ENCODE measurements at places on chromosomes 7 and 10.

GRCh38 chr7:2108501-2109250 lies 124.1 kb downstream of the MAD1L1 start:
- no peak for ATAC-seq

DNA sequence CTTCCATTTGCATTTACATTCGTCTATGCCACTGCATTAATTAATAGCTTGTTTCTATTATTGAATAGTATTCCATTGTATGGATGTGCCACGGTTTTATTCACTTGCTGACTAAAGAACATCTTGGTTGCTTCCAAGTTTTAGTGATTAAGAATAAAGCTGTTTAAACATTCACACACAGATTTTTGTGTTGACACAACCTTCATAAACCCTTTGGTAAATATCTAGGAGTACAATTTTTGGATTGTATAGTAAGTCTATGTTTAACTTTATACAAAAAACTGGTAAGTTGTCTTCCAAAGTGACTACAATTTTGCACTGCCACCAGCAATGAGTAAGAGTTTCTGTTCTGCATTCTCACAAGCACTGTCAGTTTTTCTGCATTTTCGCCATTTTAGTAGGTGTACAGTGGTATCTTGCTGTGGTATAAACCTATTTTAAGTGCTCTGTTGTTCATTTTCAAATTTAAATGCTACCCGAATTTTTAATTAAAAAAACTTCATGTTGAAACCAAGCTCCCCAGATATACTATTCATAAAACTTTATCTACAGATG lies 121.4 kb downstream of the RNF133 start:
- no peak for ATAC-seq

GRCh38 chr10:131560706-131561355 lies 249.3 kb upstream of the TCERG1L start:
- ATAC-seq = no peak

DNA sequence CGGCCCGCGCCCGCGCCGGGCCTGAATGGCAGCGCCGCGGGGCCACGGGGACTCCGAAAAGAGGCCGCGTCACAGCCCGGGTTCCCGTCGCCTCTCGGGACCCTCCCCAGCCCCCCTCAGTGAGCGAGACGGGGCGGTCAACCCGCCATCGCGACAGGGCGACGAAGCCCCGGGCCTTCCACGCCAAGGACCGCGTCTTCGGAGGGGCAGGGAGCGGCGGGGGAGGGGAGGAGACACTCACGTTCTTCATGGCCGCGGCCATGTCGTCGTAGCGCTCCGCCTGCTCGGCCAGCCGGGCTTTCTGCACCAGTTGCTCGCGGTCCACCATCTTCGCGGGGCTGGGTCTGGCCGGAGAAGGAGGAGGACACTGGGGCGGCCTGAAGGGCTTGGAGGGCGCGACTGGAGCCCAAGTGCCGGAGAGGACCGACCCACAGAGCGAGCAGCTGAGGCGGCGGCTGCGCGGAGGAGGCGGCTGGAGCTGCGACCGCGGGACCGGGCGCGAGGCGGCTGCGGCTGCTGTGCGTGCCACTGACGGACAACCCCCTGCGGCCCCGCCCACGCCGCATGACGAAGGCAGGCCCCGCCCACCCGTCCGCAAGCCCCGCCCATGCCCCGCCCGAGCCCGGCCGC lies at the start of gene YWHAG:
TSS of gene YWHAG (minus strand) at position 511 of the 630 bp plus-strand sequence. CDS start at position 328, 183 bp downstream.
- peak; percentile 83 for ATAC-seq

GRCh38 chr10:101071885-101072433 lies 10.2 kb downstream of the KAZALD1 start:
- ATAC-seq = no peak

- no peak for ATAC-seq
These were observed 27.6 kb upstream of the PRPF18 start for GRCh38 chr10:13559124-13559700.

GRCh38 chr10:14603534-14604102 lies 171.1 kb downstream of the FAM107B start:
- peak; percentile 7 for ATAC-seq

DNA sequence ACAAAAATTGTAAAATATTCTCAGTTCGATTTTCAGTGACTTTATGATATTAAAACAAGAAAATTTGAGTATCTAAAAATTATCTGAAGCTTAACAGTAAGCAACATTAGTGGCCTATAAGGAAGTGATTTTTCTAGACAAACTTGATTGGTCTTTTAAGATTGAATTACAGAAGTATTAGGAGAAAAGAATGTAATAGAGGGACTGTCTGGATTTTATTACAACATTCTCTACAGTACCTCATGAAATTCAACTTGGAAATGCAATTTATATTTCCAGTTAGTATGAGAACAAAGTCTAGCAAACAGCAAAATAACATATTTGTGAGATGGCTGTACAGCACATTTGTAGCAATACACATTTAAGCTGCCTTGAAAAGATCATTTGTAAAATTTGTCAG lies 18.8 kb downstream of the REEP3 start:
- peak; percentile 65 for ATAC-seq

GRCh38 chr7:66430164-66430545 lies 198.5 kb upstream of the KCTD7 start:
- ATAC-seq = peak; percentile 38

- ATAC-seq = peak; percentile 80
These were observed 137.3 kb upstream of the EEPD1 start for GRCh38 chr7:36015733-36016132.

DNA sequence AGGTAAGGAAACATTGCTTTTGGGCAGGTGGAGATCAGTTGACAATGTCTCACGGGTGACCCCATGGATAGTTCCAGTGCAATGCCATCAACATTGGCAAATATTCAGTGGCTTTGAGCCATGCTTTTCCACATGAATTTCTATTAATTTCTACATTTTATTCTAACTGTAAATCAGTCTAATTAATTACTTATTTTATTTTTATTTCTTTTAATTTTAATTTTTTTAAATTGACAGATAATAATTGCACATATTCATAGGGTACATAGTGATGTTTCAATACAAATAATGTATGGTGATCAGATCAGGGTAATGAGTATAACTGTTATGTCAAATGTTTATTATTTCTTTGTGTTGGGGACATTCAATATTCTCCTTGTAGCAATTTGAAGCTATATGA lies 3.8 kb downstream of the ABCA13 start:
- no peak for ATAC-seq

DNA sequence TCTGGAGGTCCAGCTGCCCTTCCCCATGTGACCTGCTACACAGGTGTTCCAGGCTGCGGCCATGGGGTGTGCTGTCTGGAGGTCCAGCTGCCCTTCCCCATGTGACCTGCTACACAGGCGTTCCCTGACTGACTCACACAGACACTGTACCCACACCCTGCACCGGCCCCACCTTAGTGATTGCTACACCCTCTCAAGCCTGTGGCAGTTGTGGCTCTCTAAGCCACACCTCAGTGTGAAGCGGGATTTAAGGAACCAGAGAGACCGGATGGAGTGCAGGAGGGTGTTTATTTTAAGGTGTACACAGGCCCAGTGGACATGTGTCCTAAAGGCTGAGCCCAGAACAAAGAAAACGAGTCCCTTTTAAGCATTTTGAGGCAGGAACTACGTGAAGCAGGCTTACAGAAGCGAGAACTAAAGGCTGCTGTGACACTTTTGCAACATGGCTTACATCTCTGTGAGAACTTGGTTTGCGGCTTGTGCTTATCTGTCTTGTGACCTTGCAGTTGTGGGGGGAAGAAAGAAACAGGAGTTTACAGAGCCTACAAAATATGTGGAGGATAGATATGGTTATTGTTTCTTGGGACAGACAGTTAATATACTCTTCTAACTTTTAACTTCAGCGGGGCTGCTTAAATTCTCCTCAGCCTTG lies 326.4 kb downstream of the PAXIP1 start:
- ATAC-seq = no peak

GRCh38 chr10:132662186-132662920 lies 123.6 kb downstream of the NKX6-2 start:
- ATAC-seq = no peak
